ENCODE measurements at places on chromosomes 13 and 19.

GRCh38 chr13:45928176-45928575 is 76.6 kb upstream of the SIAH3 start:
- no peak for DNase-seq

DNA sequence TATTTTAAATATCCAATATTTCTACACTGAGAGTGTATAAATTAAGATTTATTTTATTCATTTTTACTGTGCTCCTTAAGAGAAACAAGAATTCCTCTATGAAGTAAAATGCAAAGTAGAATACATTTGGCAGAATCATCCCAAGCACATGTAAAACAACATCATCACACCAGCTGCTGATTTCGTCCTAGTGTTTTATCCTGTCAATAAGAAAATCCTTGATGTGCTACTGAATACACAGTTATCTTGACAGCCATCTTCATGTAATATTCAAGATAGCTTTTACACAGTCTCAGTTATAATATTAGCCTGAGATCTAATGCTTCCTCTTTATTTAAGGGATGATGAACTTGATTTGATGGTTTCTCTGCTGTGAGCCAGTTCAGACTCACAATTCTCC is 282.4 kb downstream of the MZT1 start:
- no peak for DNase-seq

DNA sequence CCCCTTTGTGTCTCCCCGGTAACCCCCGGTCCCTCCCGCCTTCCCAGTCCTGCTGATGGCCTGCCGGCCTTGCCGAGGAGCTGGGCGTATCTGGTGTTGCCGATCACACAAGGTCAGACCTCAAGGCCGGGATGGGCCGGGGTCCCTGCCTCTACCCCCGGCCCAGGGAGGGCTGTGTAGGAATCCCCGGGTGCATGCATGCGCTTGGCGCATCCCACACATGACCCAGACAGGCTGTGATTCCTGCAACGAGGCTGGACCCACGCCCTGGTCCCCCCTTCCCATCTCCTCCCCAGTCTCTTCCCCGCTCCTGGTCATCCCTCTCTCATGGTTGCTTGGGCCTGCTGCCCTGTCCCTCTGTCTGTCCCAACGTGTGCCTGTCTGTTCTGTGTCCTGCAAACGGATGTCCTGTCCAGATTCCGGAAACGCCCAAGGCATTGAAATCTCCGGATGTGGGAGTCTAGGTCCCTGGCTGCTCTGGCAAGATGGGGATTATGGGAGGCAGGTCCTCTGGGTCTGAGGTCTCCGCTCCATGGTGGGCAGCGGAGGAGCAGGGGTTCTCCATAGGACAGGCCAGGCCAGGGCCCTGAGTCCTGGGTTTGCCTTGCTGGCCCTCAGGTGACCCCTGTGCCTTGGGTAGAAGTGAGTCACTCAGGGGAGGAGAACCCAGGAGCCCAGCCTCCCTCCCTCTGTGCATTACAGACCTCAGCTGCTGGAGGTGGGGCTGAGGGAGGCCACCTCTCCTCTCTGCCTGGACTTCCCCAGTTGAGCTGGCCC is 1.6 kb downstream of the PKN1 start:
- DNase-seq, result peak; percentile 74

DNA sequence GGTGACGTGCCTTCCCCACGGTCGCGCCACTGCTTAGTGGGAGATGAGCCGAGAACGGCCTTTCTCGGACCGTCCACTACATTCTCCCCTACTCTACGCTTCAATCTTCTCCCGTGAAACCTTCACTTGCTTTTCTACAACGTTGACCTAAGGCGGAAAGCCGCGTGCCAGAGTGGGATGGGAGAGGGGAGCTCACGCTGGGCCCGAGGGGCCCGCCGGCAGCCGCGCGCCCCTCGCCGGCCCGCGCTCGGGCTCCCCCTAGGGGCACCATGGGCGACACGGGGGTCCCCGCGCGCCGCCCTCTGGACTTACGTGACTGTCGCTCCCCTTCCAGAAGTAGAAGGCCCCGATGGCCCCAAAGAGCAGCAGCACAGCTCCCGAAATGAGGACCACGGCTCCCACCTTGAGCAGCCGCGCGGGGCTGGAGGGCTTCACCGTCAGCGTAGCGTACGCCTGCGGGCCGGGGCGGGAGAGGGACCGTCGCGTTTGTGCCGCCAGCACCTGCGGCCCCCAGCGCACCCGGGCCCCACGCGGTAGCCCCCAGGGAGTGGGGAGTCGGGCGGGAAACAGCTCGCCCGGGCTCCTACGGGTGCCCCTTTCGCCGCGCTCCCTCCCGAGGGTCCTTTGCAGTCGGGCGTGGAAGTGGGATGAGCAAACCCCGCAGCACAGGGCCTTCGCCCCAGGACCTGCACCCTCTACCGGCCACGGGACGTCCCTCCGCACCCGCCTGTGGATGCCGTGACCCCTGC is 727 bp downstream of the CNMD start:
- DNase-seq, result peak; percentile 4

DNA sequence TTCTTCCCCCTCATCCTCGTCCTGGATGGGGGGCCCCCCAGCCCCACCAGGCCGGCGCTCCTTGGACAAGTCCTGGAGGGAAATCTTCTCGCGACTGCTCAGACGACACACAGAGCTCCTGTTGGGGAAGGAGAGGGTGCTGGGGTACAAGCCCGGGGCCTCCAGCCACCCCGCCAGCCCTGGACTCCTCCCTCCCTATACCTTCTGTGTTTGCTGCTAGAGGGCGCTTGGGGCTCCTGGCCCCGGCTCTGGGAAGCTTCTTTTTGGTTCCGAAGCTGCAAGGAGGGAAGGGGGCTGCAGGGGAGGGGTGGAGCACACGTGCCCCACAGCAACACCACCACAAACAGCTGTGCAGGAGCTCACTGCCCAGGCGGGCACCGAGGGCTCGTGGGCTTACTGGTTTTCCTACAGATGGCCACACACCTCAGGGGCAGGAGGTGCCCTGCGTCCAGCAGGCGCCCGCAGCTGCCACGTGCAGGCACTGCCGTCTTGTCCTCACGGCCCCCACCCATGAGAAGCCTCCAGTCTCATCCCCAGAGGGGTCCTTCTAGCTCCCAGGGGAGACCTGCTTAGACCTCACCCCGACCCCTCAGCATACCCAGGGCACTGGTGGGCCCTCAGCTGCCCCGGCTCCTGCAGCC is 20.5 kb downstream of the EPS8L1 start:
- no peak for DNase-seq

DNA sequence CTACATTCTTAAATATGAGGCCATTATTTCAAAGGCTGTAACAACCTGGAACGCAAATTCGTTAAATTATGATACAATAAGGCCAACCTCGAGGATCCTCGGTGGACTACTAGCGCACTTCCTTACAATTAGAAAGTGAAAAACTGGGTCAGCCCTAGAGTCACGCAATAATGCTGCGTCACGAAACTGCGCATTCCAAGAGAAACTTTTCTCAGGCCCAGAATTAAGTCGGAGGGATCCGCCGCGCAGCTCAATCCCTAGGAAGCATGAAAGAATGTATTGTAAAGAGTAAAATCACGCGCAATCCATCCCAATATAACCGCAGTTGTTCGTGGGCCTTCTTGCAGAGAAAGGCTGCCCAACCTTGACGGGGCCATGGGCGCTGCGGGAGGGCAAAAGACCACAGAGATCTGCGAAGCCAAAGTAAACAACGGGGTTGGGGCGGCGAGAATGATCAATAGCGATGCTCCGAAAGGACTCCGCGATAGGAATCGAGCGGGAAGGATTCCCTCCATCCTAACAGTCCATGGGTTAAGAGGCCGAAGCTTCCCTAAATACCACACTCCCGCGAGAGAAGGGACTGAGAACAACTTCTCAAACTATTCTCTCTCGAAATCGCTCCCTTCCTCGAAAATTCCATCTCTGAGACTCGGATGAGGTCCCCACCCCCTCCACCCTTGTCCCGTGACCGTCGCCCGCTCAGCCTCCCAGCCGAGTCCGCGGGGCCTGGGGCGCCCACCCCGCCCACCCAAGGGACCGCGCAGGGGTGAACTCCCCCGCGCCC is 564 bp downstream of the SPART start:
- DNase-seq, result peak; percentile 55

- DNase-seq, result no peak
Observed at GRCh38 chr13:40515702-40516101, 150.7 kb downstream of the FOXO1 start.

- DNase-seq, result no peak
Observed at GRCh38 chr19:8558325-8558724, 18.9 kb downstream of the MYO1F start.

- DNase-seq, result no peak
Observed at GRCh38 chr19:45742969-45743368, 9.7 kb downstream of the MEIOSIN start.

DNA sequence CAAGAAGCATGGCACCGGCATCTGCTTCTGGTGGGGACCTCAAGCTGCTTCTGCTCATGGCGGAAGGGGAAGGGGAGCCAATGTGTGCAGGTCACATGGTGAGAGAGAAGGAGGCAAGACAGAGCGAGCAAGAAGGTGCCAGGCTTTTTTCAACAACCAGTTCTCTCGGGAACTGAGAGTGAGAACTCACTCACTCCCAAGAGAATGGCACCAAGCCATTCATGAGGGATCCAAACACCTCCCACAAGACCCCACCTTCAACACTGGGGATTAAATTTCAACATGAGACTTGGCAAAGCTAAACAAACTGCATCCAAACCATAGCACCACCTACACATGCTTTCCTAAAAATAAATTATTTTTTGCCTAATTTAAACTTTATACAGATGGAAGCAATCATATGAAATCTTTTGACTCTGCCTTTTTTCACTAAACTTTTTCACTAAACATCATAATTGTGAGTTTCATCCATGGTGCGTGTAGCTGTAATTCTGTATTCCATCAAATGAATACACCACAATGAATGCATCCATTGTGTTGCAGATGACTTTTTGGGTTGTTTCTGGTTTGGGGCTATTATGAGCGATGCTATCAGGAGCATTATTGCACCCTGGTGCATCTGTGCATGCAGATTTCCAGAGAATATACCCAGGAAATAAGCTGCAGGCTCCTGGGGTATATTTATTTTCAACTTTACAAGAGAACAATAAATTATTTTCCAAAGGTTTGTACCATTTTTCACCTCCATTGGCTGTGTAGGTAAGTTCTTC is 14.6 kb upstream of the IPO5 start:
- no peak for DNase-seq

DNA sequence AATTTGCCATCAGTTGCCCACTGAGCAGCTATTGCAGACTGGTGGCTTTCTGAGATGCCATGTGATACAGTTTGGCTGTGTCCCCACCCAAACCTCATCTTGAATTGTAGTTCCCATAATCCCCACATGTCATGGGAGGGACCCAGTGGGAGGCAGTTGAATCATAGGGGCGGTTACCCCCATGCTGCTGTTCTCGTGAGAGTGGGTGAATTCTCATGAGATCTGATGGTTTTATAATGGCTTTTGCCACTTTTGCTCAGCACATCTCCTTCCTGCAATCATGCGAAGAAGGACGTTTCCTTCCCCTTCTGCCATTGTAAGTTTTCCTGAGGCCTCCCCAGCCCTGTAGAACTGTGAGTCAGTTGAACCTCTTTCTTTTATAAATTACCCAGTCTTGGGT is 34.8 kb upstream of the ANKRD10 start:
- no peak for DNase-seq

- no peak for DNase-seq
Observed at GRCh38 chr13:94178625-94179244, 300.7 kb downstream of the DCT start.

DNA sequence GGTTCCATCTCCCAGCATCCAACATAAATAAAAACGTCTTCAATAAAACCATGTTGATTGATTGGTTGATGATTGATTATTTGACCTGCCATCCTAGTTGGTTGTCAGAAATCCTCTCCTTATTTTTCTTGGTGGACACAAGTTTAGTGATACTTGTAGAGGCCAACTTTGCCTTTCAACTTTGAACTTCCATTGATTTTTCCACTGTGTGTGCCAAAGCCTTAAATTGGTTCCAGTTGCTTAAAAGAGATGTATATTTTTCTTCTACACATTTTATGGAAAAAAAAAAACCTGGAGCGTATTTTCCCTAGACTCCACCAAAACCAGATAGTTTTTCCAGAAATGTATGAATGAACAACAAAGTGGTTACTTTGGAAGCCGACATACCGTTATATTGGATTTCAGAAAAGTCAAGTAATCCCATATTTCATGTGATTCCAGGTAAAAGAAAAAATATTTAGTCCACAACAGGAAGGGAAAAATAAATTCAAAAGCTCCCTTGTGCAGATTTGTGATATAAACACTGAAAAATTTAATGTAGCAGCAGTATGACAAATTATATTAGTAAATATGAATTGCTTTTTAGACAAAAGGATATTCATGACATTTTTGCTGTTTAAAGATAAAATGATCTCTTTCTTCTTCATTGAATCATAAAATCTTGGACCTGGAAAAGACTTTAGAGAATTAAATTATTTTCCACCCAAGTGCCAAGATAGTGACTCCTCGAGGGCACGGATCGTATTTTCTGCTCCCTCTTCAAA is 85.2 kb downstream of the MBNL2 start:
- no peak for DNase-seq

DNA sequence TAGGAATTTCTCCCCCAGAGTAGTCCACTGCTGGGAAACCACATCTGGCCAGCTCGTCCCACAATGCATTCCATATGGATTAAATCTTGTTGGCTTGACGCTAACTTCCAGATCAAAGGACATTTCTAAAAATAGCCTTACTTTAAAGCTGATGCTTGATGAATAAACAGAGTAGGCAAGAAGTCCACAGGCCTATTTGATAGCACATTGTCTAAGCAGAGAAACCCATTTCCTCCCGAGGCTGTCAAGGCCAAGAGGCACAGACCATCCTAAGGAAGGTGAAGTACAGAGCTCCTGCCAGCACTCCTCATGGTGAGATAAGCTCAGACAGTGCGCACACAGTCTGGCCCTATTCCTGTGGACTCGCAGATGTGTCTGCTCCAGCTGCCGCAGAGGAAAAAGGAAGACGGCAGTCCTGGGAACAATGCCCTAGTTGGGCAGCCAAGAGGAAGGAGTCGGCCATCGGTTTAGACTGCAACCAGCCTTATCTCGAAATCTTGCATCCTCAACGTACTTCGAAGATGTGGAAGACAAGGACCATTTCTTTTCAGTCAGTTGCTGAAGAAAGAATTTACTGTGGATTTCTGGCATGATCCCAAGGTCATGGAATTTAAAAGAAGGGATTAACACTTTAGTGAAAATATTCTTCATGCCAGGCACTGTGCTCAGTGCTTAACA is 156.8 kb downstream of the RGCC start:
- DNase-seq, result no peak

- DNase-seq, result no peak
Observed at GRCh38 chr19:29503140-29503758, 22.5 kb upstream of the VSTM2B start.

All from CD4-positive, alpha-beta T cell treated with Interleukin-1 beta for 1 hour (primary cell).